ENCODE measurements at places on chromosomes 2 and 18.
A peak's percentile ranks its signal among the peaks of the same experiment; 100 is the strongest.

DNA sequence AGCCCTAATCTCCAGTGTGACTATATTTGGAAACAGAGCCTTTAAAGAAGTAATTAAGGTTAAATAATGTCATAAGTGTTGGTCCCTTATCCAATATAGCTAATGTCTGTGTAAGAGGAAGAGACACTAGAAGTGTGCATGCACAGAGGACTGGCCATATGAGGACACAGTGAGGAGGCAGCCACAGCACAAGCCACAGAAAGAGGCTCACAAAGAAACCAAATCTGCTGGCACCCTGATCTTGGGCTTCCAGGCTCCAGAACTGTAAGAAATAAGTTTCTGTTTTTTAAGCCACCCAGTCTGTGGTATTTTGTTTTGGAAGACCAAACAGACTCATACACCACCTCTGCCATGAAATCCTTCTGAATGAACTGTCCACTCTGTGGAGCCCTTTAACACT is 186.4 kb upstream of the SLC39A10 start:
- DNase-seq: no peak

GRCh38 chr18:471716-472115 is 28.8 kb downstream of the COLEC12 start:
- no peak for DNase-seq

GRCh38 chr2:13638181-13638580 is 921.4 kb downstream of the TRIB2 start:
- DNase-seq: no peak

- no peak for DNase-seq
These were observed 61.6 kb downstream of the AAK1 start for GRCh38 chr2:69581774-69582581.

DNA sequence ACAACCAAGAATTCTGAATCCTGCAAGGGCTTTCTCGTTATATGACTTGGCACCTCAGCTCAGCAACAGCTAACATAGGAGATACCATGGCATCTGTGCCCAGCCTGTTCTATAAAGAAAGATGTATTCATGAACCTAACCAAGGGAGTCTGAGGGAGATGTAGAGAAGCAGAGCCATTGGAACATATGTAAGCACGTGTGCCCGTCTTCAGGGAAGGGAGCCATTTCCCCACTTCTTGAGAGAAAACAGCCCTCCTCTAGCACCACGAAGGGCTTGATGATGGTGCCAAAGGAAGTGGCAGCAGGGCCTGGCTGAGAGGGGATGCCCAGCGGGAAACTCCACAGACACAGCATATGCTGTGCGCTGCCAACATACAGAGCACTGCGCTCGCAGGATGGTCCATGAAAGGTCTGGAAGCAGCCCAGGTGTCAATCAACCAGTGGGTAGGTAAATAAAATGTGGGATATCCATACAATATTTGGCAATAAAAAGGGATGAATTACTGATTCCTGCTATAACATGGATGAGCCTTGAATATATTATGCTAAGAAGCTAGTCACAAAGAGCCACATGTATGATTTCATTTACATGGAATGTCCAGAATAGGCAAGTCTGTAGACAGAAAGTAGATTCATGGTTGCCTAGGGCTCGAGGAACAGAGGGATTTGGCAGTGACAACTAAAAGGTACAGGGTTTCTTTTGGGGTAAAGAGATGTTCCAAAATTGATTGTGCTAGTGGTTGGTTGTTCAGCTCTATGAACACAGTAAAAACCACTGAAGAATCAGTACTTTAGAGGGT is 16.1 kb downstream of the TMEM247 start:
- no peak for DNase-seq

- DNase-seq: no peak
These were observed 83.9 kb upstream of the PKDCC start for GRCh38 chr2:41963661-41964525.

DNA sequence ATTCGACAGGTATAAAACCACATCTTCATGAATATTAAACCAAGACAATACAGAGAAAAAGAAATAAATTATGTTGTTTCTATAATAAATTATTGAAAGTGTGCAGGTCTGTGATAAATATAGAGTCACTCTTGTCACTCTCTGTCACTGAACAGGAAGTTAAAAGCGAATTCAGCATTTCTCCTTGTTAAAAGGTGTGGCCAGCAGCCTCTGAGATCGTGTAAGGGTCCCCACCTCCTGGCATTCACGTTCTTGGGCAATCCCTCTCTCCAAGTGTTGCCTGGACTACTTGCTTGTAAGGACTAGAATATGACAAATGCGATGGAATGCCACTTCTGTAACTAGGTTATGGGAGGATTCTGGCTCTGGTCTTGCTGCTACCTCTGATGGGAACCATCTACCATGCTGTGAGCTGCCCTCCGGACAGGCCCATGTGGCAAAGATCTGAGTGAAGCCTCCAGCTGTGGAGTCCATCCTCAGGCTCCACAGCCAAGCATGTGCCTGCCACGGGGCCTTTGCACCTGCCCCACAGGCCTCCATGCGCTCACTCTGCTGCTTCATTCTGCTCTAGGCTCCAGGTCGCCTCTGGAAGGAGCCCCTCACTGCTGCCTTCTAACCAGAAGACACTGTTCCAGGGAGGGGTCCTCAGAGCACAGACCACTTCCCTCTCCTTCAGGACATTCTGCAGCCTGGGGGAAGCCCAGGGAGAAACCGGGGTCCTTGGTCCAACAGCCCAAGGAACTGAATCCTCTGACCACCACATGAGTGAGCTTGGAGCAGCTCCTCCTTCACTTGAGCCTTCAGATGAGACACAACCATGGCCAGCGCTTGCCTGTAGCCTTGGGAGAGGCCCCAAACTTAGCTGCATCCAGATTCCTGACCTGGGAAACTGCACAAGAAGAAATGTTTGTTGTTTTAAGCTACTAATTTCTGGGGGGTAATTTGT is 202.9 kb upstream of the HDAC4 start:
- DNase-seq: peak; percentile 6
